HFF-Myc (cell line): ENCODE measurements at places on chromosomes 7 and 10.

DNA sequence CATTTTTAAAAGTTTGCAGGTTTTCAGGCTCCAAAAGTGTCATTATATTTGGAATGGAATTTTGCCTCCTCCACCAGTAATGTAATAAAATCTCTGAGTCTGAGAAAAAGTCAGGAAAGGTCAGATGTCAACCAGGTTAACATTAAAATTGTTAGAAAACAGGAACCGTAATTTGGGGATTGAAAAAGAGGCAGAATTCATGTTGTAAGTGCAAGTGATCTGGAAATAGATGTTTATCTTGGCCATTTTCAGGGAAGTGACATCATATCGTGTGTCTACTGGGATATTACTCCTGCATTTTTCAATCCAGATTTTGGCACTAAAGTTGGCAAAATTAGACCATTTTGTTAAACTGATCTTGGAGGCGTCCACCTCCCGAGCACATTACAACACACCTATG lies 428.5 kb upstream of the MGMT start:
- DNase-seq = no peak

- DNase-seq = no peak
Observed at GRCh38 chr7:31493714-31494181, 20.1 kb upstream of the ITPRID1 start.

GRCh38 chr7:4822677-4823076 lies 39.2 kb downstream of the PAPOLB start:
- no peak for DNase-seq

- no peak for DNase-seq
Observed at GRCh38 chr7:86328801-86329433, 314.8 kb upstream of the GRM3 start.

DNA sequence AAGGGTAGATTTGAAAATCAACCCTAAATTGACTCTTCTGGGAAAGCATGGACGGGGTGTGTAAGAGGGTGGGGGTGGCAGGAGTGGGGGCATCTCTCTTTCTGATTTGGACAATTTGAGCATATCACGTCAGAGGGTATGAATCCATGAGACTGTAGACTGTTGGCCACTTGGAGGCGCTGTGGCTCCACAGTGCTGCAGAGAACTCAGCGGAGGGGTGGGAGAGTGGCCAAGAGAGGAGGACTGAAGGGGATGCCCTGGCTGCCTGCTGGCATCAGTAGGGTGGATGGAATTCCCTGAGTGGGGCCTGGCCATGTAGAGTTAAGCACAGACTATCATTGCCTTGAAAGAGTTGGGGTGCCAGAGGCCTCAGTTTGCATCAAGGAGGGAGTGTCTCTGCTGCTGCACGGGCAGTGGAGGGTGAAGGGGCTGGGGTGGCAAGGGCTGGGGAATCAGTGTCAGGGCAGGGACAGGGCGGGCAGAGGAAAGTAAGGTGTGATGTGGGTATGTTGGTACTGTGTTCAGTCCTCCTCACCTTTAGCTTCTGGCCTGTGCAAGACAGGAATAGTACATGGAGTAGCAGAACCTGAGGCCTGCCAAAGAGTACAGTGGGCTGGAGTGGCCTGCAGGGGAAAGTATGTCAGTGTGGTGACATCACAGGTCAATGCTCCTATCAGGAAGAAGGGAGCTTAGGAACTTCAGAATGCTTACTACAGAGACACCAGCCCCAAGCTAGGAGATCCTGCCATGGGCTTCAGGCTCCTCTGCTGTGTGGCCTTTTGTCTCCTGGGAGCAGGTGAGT lies 133.5 kb upstream of the PRSS58 start:
- no peak for DNase-seq

- no peak for DNase-seq
Observed at GRCh38 chr7:8594115-8594514, 160.7 kb downstream of the NXPH1 start.

DNA sequence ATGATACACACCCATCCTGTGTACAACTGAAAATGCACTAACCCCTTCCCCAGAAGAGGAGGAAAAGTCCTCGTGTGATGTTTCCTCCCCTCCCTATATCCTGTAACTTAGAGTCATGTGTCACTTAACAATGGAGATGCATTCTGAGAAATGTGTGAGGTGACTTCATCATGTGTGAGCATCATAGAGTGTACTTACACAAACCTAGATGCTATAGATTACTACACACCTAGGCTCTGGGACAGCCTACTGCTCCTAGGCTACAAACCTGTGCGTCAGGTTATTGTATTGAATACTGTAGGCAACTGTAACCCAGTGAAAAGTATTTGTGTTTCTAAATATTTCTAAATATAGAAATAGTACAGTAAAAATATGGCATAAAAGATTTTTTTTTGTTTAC lies 98.6 kb upstream of the FAM180A start:
- no peak for DNase-seq

- no peak for DNase-seq
Observed at GRCh38 chr7:94173436-94173835, 169.3 kb upstream of the BET1 start.

DNA sequence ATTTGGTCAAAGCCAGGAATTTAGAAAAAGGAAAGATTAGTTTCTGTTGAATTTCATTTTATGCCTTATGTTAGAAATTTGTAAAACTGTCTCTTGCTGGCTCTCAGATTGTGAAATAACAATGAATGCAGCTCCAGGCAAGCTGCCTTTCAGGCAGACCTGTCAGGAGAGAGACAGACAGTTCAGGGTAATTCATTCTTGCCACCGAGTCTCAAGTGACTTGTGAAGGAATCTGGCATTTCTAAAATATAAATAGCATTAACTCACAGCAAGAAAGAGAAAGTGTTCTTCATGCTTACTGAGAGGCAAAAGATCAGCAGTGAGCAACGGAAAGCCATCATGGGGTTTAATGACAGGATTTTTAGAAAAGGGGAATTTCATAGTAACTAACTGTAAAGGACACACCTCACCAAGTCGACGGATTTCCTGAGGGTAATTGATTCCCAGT lies 442.3 kb upstream of the AKR1E2 start:
- no peak for DNase-seq

- DNase-seq = no peak
Observed at GRCh38 chr10:31030260-31030659, 1.4 kb downstream of the ZNF438 start.

DNA sequence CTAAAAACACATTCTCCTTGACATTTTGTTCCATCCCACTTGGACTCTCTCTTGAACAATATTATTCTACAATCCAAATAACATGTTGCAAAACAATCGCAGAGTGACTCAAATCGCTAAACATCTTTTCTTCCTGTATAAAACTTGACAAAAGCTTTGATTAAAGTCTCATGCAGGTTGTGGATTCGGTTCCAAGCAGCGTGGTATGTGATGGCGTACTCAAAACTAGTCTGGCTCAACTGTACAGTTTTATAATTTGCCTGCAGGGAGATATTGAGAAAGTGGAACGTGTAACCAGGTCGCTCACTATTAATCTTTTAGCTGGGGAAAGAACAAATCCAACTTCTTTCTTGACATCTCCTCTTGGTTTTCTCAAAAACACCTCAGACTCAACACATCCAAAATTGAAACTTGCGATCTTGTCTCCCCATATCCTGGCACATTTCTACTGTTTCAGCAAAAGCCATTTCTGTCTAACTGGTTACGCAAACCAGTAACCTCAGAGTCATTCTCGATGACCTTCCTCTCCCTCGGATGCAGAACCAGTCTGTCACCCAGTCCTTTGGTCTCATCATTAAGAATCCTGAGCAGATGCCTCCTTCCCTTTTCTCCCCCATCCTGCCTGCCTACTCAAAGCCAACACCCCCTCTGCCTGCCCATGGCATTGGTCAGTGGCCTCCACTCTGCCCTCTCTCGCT lies 100.1 kb downstream of the CACNB2 start:
- DNase-seq = no peak

DNA sequence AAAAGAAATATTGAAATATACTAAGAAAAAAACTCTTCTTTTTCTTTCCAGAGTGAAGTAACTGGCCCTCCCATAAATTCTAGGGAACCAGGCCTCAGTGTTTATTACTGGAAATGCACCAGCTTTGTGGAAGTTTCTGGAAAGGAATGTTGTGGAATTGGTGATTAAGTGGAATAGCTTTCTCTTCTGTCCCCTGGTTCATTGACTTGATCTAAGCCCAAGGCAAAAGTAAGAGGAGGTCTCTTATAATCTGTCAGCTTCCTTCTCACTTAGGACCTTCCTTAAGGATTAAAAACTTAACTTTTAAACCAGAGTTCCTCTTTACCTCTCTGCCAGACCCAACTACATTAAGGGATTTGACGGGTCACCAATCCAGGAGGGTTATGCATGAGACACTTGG lies 266.2 kb downstream of the SLC25A13 start:
- no peak for DNase-seq

- no peak for DNase-seq
Observed at GRCh38 chr7:44223362-44224079, 22.7 kb downstream of the YKT6 start.

- DNase-seq = no peak
Observed at GRCh38 chr7:155728116-155728515, 83.7 kb downstream of the RBM33 start.

DNA sequence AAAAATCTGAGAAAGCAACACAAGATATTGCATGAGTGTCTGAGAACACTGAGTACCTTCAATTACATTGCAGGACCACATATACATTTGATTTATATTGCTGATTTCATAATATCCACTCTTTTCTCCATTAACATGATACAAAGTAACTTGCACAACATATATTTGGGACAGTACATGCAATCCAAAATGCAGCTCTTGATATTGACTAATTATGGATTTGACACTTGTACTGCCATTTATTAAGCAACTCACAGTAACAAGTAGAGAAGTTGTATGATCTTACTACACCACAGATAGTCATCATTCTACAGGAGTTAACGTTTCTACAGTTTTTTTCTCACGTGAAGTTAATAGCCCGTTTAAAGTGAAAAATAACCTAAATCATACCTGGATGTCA lies 46.7 kb downstream of the USP6NL start:
- DNase-seq = no peak

DNA sequence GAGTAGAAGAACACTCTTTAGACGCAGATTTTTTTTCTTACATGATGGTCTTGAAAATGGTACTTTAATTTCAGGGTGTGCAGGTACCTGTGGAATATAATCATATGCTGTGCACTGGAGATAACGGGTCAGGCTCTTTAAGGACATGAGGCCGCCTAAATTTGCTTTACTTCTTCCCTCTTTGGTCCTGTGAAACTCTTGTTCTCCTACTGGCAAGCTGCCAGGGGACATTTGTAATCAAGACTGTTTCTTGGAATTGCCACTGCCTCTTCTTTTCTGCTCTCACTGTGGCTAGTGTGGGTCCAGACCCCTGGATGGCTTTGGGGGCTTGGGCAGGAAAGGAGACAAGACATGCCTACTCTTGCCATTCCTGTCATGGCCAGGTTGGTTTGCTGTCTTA lies 146.0 kb downstream of the SND1 start:
- DNase-seq = no peak
